ENCODE measurements at places on chromosomes 4 and X.

DNA sequence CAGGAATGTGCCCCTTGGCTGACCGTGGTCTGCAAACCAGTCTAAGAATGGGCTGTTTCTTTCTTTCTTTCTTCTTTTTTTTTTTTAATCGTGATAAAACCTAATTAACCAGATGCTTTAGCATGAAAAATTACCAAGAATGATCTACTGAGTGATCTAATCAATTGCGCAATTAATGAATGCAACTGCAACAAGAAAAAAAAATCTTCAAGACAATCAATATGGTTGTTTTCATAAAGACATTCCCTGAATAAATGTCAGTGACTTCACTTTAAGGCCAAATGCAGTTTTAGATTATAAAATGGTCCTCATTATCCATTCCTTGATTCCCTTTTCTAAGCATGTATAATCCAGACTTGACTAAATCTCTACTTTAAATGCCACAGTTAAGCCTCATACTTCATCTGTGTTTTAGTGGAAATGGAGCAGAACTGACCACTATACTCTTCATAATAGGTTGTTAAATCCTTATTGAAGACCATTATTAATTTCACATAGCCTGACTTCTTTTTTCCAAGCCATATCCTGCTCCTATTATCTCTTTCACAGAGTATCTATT is 51.6 kb upstream of the SETD7 start:
- DNase-seq, result no peak

DNA sequence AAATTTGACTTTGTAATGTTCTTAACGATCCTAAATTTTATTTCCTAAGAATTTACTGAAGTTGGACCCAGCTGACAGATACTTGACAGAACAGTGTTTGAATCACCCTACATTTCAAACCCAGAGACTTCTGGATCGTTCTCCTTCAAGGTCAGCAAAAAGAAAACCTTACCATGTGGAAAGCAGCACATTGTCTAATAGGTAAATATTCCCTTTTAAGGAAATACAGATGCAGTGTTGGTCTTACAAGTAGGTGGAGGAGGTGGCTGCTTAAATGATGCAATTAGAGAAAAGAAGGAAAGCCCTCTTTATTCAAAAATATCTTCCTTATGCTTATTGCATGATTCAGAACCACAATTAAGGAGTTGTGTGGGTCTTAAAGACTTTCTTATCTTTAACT is 73.5 kb downstream of the RS1 start:
- DNase-seq, result no peak

DNA sequence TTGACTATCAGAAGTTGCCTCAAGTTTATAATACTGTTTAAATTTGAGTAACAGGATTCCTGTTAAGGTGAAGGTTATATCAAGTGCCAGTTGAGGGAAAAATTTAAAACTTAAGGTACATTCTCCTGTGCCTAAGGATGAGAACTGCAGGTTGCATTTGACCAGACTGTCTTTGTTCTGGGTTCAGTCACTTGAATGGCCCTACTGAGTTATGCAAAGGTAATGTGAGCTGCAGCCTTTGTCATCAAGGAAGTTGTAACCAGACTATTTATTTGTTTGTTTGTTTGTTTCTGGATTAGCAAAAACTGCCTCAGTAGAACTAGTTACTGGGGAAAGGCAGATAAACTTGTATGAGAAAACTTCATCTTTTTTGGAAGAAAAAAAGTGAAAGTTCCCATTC is 131.9 kb downstream of the ATOH1 start:
- no peak for DNase-seq

GRCh38 chr4:123055943-123056342 is 133.5 kb upstream of the NUDT6 start:
- no peak for DNase-seq

GRCh38 chr4:147747787-147748454 is 16.0 kb downstream of the ARHGAP10 start:
- no peak for DNase-seq

DNA sequence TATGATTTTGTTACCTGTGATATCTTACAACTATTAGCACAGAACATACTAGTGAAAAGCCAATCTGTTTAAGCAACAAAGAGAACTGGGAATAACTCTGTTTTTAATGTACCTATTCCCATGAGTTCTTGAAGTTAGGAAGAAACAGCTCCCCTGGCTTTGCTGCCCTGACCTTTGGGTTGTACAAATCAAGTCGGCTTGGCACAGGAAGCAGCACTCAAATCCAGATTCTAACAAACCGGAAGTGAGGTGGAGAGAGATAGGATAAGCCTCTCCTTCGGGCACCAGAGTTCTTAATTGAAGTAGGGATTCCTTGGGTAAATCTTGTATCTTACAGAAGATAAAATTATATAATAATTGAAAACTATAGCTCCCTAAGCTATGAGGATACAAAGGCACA is 144.8 kb upstream of the CPEB2 start:
- no peak for DNase-seq

DNA sequence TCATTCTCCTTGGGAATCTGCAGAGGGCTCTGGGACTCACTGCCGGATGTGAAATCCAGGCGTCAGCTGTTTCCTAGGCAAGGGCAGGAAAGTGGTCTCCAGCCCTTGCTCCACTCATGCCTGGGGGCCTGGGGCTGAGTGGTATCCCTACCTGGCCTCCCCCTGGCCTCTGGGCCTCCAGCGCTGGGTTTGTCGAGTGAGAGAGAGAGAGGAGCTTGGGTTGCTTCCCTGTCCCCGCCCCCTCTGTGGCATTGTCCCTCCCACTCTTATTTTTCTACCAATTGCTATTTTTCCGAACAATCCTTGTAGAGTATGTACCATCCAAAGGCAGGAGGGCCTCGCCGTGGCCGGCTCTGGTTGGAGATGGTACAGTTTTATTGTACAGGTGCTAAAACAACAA is 53.1 kb downstream of the ELF4 start:
- no peak for DNase-seq

All from CD4-positive, alpha-beta memory T cell (primary cell).